ENCODE measurements at places on chromosomes 12 and 14.

GRCh38 chr12:61272441-61272840 lies 987.8 kb upstream of the USP15 start:
- DNase-seq: no peak

- DNase-seq: no peak
Observed at GRCh38 chr12:9694241-9694640, 24.7 kb downstream of the CLEC2D start.

DNA sequence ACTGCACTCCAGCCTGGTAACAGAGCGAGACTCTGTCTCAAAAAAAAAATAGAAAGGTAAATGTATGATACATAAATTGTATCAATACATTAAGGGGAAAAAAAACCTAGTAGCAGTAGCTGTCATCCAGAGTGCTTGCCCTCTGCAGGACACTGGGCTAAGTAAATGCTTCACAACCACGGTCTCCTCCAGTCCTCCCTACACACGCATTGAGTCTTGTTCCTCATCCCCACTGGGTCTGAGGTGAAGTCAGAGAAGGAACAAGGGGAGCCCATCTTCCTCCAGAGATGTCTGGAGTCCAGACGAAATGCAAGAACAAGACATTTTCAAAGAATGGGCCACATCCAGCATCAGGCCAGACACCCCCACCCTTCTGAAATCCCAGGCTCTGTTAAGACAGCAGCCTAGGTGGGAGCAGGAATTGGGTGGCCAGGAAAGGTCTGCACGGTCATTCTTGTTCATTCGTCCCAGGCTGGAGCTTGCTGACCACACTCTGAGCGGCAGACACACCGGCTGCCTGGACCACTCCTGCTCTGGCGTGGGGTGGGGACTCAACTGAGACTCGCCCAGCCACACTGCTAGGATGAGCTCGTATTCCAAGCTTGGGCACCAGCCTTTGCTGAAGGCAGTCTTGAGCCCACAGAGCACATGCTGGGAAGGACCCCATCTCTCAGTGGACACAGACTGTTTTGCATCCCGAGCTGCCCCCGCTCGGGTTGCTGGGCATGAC lies 45.5 kb downstream of the CHGA start:
- no peak for DNase-seq

DNA sequence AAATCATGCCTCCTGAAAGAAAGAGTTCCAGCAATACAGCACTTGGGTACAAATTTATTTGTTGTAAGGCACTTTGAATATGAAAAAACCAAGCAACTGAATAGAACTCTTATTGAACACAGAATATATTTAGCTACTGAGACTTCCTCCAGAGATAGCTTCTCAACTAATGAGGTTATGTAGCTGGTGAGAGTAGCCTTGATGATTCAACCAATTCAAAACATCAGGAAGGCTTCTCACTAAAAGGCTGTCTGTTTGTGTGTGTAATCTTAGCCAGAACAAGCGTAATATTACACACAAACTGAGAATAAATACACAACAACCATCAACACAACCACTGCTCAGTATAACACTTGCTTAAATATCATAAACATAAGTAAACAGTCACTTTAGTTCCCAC lies 20.4 kb downstream of the EIF2B2 start:
- DNase-seq: no peak

- no peak for DNase-seq
Observed at GRCh38 chr14:67892466-67893100, 73.0 kb downstream of the RAD51B start.

DNA sequence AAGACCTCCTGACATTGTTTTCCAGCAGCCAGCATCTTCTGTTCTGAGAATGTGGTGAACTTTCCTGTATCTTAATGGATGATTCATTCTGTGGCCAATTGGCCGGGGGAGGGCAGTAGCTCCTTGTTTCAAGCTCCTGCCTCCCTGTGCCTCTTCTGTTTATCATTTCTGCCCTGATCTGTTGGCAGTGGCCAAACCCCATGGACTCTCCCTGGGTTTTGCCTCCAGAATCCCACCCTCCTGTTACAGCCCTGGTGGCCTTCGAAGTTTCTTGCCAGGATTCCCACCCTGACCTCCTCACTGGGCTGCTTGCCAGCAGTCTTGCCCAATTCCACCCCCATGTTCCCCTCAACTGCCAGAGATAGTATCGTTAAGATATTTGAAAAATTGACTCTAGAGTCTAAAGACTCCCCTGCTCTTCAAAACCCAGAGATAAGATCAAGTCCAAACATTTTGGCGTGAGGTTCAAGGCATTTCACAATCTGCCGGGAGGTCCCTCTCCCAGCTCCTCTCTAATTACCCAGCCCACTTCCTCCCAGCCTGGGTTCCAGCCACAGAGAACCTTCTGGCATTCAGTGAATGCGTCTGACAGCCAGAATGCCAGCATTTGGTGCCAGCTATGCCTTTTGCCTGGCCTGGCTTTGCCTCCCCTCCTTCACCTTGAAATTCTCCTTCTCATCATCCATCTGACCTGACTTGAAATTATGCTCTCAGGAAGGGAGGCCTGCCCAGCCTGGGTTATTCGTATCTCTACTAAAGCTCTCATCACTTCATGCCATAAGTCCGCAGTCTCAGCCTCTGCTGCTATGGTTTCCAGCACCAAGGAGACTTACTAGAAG lies 37.7 kb upstream of the TXNRD1 start:
- DNase-seq: no peak

DNA sequence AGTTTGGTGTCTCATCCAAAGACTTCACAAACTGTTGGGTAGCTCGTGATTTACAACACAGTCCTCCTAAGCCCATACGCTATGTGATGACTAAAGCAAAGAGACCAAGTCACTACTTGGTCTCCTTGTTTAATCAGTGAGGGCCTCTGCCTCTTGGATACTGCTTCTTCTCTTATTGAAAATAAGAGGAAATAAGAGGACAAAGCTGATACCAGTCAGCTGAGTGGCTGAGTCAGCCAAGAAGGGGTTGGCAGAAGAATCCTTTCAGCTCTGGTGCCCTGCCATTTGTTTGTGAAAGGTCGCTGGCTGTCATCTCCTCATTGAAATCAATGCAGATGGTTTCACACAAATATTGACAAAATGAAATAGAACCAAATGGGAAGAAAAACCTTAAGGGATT lies 67.5 kb upstream of the SLC35F4 start:
- no peak for DNase-seq

GRCh38 chr14:88321692-88322503 lies 1.2 kb downstream of the KCNK10 start:
- no peak for DNase-seq

- DNase-seq: no peak
Observed at GRCh38 chr12:3587402-3588013, 96.5 kb downstream of the PRMT8 start.

GRCh38 chr12:96427269-96427729 lies 27.1 kb upstream of the CDK17 start:
- DNase-seq: no peak

DNA sequence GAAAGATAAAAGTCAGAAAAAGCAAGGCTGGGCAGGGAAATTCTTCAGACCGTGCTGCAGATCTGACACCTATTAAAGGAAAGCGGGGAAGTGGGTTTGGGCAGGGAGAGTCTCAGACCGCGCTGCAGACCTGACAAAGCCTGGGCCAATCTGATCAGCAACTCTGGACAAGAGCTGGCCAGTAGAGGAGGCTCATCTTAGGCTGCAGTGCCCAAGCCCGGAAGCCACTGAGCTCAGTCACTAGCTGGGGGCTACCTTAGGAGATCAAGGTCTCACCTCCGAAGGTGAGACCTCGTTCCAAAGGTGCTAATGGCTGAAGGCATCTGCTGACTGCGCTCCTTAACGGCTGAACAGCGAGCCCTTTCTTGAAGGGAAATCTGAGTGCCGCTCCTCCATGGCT lies 60.2 kb downstream of the SINHCAF start:
- DNase-seq: no peak

DNA sequence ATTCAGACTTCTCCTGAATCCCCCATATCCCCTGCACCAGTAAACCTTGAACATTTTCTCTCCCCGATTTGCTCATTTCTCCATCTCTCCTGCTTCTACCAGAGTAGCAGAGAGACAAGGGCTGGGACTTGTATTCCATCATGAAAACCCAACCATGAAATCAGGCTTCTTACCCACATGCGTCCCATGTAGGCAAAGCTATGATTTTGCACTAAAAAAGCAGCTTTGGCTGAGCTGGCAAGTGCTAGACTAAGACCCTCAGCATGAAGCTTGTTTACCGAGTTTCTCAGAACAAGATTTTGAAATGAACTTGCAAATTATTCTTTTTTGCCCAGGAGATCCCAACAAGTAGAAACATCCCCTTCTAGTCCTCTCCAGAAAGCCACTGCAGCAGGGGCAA lies 80.3 kb upstream of the RFLNA start:
- no peak for DNase-seq

DNA sequence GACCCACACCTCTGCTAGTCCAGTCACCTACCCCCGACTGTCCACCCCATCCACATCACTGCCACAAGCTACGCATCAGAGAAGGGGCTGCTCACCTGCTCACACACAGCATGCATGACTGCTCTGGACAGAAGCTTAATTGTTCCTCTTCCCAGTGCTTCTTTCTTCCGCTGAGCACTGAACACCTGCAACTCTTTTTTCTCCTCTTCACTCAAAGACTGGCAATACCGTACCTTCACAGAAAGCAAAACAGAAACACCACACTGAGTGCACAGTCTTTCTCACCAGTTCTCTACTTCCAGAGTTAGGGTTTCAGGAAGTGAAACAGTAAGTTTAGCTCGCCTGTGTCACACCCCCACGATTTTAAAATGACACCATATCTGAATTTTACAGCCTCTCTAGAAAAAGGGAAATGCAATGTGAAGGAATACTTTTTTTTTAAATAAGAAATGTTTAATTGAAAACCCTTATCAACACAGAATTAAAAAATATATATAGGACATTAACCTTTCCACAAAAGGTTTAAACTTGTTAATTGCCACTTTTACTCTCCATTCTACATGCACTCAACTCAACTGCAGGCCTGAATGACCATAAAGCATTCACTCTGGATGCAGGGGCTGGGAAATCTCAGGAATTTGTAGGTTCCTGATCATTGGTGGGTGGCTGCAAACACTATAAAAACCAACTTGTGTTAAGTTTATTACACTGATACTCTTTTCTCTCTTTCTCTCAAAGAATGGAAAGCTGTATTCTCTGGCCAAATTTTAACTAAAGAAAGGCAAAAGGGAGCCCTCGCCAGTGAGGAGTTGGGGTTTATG lies 120.0 kb downstream of the PRICKLE1 start:
- DNase-seq: no peak

DNA sequence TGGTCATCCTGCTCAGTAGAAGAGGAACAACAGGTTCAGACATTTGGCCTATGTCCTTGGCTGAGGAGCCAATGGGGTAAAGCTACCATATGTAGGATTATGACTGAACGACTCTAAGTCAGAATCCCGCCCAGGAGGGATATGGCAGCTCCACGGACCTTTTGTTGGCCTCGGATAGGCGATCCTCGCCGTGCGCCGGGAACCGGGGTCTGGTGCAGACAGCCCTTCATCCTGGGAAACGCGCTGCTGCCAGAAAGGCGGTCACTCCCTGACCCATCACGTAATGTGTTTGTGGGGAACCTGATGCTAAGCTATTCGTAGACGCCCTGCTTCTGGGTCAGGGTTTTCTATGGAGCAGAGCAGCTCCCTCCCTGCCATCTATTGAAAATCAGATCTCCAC lies 178.9 kb upstream of the ALG10B start:
- no peak for DNase-seq

- DNase-seq: no peak
Observed at GRCh38 chr12:121513464-121514183, 67.2 kb downstream of the KDM2B start.

- DNase-seq: no peak
Observed at GRCh38 chr12:24025153-24025798, 75.8 kb upstream of the SOX5 start.

- no peak for DNase-seq
Observed at GRCh38 chr12:32183650-32184049, 77.0 kb downstream of the BICD1 start.

DNA sequence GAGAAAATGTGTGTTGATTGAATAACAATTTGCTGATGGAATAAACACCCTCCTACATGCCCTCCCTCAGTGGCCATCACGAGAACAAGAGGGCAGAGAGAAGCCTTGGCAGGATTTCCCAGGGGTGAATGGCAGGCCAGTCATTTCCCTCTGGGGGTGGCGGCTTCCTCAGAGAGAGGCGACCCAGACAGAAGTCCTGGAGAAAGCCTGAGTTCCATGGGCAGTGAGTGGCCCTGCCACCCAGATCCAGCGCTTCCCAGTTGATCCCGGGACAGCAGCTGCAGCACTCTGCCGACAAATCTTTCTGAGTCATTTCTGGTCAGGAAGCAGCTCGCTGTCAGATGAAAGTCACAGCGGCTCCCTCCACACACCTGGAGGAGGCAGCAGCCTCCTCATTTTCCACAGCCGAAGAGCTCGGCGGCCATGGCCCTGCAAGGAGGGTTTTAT lies 123.0 kb downstream of the SCARB1 start:
- DNase-seq: no peak

- no peak for DNase-seq
Observed at GRCh38 chr12:19036673-19037357, 92.7 kb upstream of the PLEKHA5 start.

Data from activated T-helper 1 cell treated with Interleukin-2 at 50 U/mL for 16 hours (primary cell).